ENCODE measurements at places on chromosomes 5 and 9. TPM values are rescaled to one million over a fixed set of nuclear protein-coding genes. Genes with fewer than 3 reads are reported as not detected.

GRCh38 chr5:66039296-66039695 is 104.8 kb upstream of the SREK1 start:
- DNase-seq: no peak

DNA sequence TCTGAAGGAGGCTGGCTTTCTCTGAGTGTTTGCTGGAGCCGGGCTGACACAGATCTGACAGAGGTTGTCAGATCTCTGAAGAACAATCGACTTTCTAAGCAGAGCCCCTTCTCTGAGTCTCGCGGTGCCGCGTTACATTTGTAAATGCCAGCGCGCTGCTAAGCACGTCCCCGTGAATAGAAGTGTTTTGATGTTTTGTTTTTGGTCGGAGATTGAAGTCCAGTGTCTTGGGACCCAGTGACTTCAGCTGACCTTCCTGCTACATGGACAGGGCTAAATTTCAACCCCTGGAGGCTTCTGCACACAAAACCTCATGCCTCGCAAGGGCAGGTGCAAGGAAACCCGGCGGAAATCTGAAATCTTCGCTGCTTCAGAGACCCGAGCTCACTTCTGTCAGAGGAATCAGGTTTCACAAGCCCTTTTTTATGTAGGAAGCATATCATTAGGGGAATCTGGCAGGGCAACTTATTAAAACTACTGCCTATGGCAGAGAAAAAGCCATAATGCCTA is 27.2 kb downstream of the NEUROG1 start:
- peak; percentile 1 for DNase-seq

- no peak for DNase-seq
Observed at GRCh38 chr9:18526685-18527084, 52.7 kb downstream of the ADAMTSL1 start.

DNA sequence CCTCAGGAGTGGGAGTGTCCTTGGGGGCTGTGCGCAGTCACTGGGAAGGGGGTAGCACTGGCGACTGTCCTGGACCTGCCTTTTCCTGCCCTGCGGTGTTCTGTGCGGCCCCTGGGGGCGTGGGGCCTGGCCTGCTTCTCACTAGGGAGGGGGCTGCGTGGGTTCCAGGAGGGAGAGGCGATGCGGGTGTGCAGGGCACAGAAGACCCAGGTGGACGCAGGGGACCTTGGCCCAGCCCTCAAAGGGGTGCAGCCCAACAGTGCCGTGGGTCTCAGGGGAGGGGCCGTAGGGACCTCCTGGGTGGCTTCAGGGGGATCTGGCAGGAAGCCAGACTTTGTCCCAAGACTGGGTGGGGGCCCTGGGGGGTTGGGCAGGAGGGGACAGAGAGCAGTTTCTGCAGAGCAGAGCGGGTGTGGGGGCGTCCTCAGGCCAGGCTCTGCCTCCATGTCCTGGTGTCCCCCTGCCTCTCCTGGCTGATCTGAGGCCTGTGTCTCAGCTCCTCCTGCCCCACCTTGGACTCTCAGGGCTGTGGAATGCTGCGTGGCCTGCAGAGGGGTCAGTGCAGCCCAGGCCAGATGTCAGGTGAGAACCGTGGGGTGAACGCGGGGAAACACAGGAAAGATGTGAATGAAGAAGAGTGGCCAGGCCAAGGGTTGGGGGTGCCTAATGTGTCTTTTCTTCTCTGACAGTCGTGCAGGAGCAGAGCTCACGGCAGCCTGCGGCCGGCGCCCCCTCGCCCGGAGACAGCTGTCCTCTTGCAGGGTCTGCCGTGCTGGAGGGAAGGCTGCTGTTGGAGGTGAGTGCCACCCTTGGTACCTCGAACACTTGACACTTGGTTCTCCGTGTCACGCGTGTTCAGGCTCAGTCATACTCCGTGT is 54.6 kb downstream of the AHRR start:
- no peak for DNase-seq

- DNase-seq: no peak
Observed at GRCh38 chr9:125341566-125341965, 79.9 kb downstream of the GAPVD1 start.

- DNase-seq: no peak
Observed at GRCh38 chr5:15929611-15930263, 249.9 kb downstream of the MARCHF11 start.

DNA sequence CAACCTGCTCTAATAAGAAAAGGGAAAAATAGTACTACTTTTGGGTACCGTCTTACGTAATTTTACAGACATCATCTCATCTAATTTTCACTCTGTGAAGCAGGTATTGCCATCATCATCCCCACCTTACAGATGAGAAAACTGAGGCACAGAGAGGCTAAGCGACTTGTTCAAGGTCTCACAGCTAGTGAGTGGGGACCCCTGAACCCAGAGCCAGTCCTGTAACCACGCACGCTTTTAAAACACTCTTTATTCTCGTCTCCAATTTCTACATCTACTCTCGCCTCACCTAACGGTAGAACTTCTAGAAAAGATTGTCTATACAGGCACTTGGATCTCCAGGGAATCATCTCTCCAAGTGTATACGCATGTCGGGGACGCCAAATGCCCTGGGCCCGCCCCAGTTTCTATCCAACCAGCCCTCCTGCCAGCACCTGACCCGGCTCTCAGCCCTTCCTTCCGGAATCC is 1.5 kb upstream of the TRAF1 start:
- no peak for DNase-seq

DNA sequence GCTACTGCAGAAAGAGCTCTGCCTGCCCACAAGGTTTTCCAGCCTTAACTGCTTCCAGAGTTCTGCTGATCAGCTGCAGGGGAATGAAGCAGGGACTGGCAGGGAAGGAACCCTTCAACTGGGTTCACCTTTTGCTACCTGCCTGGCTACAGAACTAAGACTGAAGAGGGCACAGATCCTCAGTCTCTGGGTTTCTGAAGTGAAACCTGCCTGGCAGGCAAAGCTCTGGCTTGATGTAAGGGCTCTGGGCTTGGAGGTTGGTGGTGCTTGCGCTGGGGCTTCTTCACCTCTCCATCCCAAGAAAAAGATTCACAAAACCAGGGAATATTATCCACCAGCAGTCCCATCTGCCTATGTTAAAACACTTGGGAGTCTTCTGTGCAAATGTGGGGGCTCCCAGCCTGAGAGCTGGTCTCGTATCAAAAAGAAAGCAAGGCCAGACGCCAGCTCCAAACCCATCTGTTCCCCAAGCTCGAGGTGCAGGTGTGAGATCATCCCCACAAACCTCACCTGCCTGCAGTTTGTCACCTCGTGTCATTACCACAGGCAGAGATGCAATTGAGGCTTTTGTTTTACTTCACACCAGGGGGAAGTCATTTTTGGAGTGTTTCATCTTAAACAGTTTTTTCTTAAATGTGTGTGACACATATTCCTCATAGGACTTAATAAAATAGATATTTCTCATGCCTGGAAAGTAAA is 58.3 kb downstream of the BNC2 start:
- DNase-seq: no peak

- DNase-seq: peak; percentile 42
Observed at GRCh38 chr9:89603767-89604665, 796 bp upstream of the GADD45G start.

DNA sequence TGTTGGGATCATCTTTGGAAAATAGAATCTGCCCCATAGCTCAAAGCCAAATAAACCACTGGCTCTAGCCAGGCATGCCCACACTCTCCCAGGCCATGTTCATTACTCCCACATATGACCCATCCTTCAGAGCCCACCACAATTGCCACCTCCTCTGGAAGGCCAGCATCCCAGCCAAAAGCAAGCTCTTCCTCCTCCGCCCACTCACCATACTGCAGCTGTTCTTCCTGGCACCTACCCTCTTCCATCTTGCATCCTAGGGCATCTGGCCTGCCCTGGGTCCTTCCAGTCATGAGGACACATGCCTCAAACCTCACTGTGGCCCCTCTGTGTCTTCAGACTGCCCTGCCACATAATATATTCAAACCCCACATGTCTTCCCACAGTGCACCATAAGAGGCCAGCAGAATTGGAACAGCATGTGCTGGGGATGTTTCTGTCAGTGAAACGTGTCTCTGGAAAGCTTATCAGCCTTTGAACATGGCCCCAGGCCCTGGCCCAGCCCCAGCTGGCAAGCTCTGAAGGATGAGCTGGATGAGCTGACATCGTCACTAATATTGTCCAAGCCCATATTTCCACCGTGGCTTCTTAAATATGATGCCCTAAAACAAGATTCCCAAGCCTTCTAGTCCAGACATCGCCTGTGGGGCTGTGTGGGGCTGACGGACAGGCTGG is 230.8 kb downstream of the AGTPBP1 start:
- no peak for DNase-seq

- no peak for DNase-seq
Observed at GRCh38 chr5:58015175-58015574, 444.7 kb downstream of the PLK2 start.

DNA sequence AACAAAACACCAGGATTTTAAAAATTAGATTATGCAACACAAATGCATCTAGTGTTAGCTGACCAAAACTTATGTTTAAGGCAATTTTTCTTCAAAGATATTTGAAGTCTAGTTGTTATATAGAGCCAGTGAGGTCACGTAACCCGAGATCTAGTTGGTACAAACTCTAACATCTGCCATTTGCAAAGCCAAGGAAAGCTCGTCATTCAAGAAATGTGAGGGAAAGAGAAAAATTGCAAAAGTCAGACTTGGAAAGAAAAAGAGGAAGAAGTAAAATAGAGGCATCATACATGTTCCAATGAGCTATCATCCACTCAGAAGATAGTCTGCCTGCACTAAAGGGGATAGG is 293.4 kb upstream of the PUM3 start:
- no peak for DNase-seq

DNA sequence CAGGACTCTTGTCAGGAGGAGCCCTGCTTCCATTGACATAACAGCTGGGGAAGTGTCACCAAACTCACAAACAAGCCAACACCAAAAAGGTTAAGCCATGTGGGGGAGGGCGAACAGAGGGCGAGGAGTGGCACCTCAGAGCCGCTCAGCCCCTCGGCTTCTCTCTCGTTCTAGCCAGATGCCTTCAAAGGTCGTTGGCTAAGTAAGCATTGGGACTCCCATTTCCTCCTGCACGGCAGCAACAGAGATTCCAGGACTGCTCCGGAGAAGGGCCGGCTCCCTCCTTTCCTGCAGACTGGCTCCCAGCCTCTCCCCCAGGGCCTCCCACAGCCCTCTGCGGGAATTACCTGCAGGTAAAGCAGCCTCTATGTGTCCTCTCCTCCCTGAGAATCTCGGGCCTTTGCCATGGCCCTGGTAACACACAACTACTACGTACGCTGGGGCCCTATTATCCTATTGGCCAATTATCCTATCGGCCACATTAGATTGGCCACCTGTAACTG is 52.1 kb upstream of the RNU6ATAC start:
- DNase-seq: no peak

- no peak for DNase-seq
Observed at GRCh38 chr9:23669776-23670175, 156.3 kb downstream of the ELAVL2 start.

DNA sequence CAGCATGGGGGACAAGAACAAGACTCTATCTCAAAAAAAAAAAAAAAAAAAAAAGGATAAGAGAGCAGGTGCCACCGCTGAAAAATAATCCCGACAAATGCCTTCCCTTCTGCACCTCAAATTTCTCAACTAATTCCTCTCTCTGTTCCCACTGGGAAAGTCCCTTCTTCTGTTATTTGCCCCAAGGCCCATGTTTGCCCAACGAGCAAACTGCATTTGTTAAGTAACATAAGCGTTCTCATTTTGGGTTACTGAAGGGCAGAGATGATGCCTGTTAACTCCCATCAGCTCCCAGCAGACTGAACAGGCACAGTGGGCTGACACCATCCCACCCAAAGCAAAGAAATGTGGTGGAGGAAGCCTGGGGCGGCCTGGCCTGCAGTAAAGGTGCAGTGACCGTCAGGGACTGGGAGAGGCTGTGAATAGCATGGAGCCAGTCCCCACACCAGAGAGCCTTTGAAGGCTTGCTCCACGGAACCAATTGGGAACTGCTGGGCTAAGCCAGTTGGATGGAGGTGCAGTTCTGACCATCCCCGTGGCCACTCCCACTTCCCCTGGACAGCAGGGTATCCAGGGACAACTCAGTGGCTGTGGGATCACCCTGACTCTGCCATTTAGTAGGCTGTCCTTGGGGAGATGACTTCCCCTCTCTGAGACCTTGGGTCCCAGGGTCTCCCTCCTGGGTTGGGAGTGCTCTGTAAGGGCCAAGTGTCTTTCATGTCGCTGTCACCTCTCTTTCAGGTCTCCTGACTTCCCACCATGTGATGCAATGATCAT is 149.7 kb upstream of the IER5L start:
- no peak for DNase-seq

- no peak for DNase-seq
Observed at GRCh38 chr9:16866587-16866986, 3.9 kb downstream of the BNC2 start.

DNA sequence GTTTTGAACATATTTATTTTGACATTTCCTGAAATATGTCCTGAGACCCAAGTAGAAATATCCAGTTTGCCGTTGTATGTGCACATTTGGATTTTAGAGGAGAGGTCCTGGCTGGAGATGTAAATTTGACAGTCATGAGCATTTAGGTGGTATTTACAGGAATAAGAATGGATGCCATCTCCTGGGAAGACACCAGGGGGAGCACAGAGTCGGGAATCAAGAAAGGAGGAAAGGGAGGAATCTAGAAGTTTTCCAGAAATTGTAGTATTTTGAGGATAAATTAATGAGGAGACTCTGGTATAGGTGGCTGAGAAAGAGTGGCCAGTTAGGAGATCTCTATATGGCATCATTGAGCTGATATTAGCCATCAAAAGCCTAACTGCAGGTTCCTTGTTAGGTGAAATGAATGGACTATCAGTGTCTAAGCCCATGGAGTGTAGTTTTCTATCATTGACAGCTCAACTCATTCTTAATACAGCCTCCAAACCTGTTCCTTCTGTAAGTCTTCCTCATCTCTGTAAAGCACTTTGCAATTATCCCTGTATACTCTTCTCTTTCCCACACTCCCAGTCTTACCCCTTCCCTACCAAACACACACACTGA is 7.2 kb downstream of the GAPT start:
- no peak for DNase-seq

DNA sequence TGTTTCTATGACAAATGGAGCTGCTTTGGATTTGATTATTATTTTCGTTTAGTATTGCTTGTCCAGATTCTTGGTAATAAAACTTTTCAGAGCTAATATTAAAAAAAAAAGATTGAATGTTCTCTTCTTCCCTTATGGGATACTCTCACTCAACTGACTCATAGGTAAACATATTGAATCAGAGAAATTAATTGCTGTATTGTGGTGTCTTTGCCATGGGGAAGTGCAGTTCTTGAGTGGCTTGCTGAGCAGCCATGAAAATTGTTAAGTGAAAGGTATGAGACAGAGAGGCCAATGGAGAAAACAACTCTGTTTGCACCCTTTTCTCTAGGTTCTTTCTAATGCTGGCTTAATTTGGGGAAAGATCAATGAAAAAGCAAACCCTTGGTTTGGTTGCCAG is 149.9 kb upstream of the HMHB1 start:
- no peak for DNase-seq

- DNase-seq: peak; percentile 27
Observed at GRCh38 chr5:98768160-98768959, 5.1 kb upstream of the RGMB start.

Gene CXCL14
- not detected for polyA plus RNA-seq

Gene TXNDC8
- not detected for polyA plus RNA-seq

Gene RORB
- polyA plus RNA-seq: not detected

Gene SPATA31E1
- polyA plus RNA-seq: not detected

Gene PCDHB12
- not detected for polyA plus RNA-seq

Gene CYLC2
- not detected for polyA plus RNA-seq

Gene FAM120A
- 9.0 TPM for polyA plus RNA-seq

Gene F2RL1
- polyA plus RNA-seq: 3.2 TPM

Gene PGM5
- not detected for polyA plus RNA-seq

All from naive thymus-derived CD4-positive, alpha-beta T cell (primary cell).